Sigmoid colon (tissue), 7 donors: ENCODE measurements at places on chromosomes 16 and 17. TPM values are rescaled to one million over a fixed set of nuclear protein-coding genes. Genes with fewer than 3 reads are reported as not detected.

TBX2 gene
- 0.99 TPM for total RNA-seq

KRTAP29-1 gene
- not detected for total RNA-seq

TVP23C gene
- total RNA-seq, result 18.1 TPM

TBC1D3G gene
- not detected for total RNA-seq

P2RX5 gene
- total RNA-seq, result 0.36 TPM

TRPV3 gene
- total RNA-seq, result 3.3 TPM

FN3K gene
- 2.8 TPM for total RNA-seq

GRCh38 chr16:31460582-31461002 lies 1.3 kb downstream of the ARMC5 start:
- peak; percentile 63 for DNase-seq

GRCh38 chr17:72501404-72502370 lies 380.9 kb downstream of the SOX9 start:
- no peak for DNase-seq

DNA sequence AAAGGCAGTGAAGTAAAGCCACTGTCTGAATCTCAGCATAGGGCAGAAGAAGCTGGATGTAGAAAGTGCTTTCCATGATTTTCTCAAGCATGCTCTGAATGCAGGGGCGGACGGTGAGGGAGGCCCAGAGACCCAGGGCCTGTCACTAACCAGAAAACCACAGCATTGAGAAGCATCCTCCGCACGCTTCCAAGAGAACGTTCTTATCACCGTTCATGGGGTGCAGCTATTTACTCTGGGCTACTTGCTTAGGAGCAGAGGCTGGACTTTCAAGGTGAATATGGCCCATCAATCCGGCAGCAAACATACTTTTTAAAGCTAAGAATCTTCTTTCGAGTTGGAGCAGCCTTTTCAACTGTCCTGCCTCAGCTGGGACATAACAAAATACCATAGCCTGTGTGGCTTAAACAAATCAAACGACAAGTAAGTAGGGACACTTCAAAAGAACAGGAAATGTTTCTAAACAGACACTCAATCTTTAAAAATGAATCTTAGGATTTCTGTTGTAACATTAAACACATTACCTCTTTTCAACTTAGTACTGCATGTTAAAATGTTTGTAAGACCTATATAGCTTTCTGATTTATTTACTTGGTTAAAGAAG lies 46.5 kb upstream of the CDRT4 start:
- no peak for DNase-seq

GRCh38 chr17:71724339-71724738 lies 396.5 kb upstream of the SOX9 start:
- DNase-seq, result no peak

DNA sequence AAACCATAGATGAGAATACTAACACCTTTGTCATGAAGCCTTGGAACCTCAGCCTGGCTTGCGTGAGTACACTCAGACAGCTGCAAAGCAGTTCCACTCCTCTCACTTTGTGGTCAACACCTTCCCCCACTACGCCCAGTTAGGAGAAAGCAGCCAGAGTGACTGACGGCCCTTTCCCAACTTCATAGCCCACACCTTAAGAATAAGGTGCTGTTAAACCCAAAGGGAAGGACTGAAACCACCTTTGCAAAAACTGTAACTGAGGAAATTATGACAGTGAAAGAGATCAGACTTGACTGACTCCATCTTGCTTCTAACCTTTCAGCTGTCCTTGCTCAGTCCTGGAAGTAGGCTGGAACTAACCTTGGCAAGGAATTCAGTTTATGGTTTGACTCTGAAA lies 13.7 kb downstream of the N4BP1 start:
- DNase-seq, result no peak

DNA sequence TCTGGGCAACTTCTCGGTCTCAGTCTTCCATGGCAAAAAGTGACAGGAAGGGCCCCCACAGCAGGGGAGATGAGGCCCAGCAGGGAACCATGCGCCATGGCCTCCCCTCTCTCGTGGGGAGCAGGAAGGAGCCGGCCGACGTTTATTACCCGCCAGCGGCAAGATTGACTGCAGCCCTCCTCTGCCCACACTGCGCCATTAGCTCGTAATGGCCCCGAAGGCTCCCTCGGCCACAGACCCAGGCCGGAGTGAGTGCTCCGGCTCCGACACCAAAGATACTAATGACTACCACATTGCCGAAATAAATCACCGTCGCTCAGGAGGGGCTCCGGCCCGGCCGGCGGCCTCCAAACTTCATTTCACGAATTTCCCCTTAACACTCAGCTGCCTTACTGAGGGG lies 226.9 kb downstream of the C16orf78 start:
- no peak for DNase-seq

- no peak for DNase-seq
These were observed 17.8 kb downstream of the IRX3 start for GRCh38 chr16:54268766-54269165.

DNA sequence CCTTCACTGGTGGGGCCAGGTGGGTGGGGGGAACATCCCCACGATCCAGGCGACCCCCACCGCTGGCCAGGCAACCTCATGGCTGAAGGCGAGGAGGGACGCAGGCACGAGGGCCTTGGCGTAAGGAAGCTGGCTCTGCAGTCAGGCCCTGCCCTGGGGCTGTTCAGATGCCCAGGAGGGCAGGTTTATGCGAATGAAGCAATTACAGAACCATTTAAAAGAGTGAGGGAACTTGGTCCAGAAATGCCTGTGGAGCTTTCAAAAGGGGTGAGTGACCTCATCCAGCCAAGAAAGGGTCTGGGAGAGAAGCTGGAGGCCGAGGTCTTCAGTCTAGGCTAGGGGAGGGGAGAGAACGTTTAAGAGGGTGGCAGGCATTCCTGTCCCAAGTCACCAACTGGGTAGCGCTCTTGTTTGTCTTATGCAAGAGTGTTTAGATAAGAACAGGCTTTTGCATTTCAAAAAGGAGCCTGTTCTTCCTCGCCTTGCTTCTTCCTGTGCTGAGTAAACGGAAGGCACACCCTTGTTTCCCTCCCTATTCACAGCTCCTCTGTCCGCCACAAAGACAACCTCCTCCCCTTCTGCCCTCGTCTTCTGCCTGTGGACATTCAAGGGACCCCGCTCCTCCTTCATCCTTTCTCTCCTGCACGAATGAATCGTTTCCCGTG lies 183.5 kb upstream of the SDK2 start:
- peak; percentile 46 for DNase-seq

- DNase-seq, result no peak
These were observed 76.6 kb downstream of the ABCC6 start for GRCh38 chr16:16146380-16147315.

GRCh38 chr16:81730090-81731051 lies 48.7 kb upstream of the PLCG2 start:
- DNase-seq, result peak; percentile 95

DNA sequence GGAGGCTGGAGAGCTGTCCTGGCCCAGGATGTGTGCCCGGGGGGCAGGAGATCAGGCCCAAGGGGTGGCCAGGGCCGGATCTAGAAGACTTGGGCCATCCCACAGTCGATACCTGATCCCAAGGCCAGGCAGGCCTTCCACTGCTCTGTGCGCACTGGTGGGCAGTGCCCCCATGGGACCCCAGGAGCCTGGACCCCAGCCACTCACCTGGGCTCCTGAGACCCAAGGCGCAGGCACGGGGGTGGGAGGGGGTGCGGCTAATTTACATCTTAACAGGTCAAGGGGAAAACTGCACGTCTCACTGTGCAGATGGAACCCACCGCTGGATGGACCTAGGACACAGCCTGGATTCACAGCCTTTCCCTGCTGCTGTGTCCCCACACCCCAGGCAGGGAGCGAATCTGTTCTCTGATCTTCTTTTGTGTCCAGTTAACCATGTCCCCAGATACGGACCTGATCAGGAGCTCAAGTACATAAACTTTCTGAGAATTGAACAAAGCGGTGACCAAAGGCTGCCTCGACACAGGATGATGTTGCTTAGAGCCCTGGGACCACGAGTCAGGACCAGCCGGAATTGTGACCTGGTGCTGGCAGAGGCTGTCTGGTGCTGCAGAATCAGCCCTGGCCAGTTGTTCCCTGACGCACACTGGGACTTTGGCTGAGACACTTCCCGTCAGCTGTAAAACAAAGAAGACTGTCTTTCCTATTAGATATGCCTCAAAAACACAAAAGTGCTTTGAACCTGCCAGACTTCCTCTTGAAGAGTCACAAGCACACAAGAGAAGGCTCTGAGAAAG lies 60.6 kb downstream of the TNFRSF13B start:
- no peak for DNase-seq

GRCh38 chr17:55263569-55264277 lies 1.0 kb upstream of the HLF start:
- DNase-seq, result no peak
